ENCODE measurements at places on chromosomes 3 and 15.

- no peak for DNase-seq
Measured at GRCh38 chr15:31302029-31302657, 24.5 kb upstream of the KLF13 start.

- no peak for DNase-seq
Measured at GRCh38 chr3:70011582-70011981, 12.0 kb downstream of the SAMMSON start.

DNA sequence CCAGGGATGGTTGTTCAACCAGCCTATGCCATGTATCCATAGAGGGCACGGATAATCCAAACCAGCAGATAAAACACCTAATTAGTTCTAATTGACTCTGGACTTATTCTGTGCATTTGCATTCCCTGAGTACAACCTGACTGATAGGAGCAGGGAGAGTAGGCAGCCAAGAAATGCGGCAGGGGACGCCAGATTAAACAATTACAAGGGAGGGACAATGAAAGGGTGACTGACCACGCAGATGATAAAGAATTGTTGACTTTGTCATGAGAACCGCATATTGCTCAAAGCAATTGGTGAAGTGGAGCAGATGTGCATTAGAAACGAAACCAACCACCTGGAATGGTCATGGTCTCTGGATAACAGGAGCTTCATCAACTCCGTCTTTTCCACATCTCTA lies 369.1 kb upstream of the FRG2C start:
- no peak for DNase-seq

GRCh38 chr3:61381745-61382392 lies 130.6 kb upstream of the FHIT start:
- no peak for DNase-seq

- no peak for DNase-seq
Measured at GRCh38 chr15:58583171-58583908, 151.5 kb downstream of the LIPC start.

GRCh38 chr15:28026764-28027713 lies 72.1 kb downstream of the OCA2 start:
- DNase-seq = no peak

DNA sequence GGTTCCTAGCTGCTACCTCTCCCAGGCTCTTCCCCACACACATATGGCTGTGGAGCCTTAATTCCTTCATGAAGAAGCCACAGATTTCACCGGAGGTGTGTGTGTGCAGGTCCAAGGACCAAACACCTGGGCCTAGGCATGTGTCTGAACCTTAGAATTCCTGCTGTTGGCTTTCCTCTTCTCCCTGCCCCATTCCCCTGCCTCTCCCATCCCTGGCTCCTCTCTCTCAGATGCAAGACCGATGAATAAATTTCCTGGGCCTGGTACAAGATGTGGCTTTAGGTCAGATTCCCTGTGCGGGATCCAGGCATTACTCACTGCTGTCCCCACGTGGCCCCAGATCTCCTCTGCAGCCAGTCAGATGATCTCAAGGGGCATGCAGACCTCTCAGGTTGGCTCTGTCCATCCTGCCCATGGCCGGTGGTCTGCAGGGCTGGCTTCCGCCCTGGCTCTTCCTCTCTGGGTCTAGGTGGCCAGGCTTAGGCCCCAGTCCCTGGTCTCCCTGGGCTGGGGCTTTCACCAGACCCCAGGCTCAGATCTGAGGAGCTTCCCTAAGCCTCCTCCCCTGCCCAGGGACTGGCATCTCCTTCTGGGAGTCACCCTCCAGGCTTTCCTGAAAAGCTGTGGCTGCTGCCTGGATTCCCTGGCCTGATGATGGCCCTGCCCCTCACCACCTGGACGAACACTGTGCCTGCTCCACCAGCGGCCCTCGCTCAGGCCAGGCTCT lies 20.5 kb downstream of the CCR9 start:
- DNase-seq = no peak

DNA sequence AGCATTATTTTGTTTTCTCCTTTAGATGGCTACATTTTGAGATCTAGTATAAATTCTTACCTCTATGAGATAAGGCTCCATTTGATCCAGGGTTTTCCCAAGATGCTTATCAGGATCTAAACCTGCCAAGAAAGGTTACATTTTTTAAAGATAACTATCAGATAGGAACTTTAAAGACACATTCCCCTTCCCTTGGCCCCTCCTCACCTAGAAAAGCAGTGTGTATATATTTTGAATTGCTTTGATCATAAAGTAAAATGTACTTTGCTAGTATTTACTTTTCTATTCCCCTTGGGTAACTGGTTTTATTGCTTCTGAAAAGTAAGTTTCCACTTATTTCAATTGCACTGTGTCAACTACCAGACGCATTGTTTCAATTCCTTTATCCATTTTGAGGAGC lies 135.2 kb downstream of the DPH6 start:
- DNase-seq = no peak

DNA sequence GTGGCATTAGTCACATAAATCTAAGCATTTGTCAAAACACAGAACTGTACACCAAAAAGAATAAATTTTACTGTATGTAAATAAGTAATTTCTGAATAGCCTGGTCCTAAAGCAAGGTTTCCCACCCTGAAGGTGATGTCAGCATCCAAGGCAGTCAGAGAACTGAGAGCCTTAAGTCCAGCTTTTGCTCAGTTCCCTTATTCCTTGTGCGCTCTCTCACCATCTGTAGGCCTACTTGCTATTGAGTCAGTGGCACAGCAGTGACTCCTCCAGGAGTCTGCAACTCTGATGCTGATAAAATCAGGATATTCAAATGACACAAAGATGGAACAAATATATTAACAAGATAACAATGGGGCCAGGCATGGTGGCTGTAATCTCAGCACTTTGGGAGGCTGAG lies 22.3 kb downstream of the VPS39 start:
- no peak for DNase-seq

- no peak for DNase-seq
Measured at GRCh38 chr15:21262851-21263425, 177.4 kb downstream of the POTEB3 start.

GRCh38 chr3:44885618-44886017 lies 11.2 kb downstream of the TGM4 start:
- no peak for DNase-seq

DNA sequence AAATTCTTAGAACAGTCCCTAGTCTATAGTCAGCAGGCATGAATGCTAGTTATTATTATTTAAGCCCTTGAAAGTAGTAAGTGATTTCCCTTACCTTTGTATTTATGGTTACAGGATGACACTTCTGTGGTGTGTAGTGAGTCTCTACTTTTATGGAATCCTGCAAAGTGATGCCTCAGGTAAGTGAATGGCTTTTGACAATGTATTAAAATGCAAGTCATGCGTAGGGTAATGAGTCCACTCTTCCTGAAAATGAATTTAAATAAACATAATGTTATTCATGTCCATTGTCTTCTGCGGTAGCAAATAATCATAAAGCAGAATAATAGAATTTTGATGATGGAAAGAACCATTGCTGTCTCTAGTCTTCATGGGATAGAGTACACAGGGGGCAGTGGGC lies 50.3 kb downstream of the IL1RAP start:
- DNase-seq = no peak

DNA sequence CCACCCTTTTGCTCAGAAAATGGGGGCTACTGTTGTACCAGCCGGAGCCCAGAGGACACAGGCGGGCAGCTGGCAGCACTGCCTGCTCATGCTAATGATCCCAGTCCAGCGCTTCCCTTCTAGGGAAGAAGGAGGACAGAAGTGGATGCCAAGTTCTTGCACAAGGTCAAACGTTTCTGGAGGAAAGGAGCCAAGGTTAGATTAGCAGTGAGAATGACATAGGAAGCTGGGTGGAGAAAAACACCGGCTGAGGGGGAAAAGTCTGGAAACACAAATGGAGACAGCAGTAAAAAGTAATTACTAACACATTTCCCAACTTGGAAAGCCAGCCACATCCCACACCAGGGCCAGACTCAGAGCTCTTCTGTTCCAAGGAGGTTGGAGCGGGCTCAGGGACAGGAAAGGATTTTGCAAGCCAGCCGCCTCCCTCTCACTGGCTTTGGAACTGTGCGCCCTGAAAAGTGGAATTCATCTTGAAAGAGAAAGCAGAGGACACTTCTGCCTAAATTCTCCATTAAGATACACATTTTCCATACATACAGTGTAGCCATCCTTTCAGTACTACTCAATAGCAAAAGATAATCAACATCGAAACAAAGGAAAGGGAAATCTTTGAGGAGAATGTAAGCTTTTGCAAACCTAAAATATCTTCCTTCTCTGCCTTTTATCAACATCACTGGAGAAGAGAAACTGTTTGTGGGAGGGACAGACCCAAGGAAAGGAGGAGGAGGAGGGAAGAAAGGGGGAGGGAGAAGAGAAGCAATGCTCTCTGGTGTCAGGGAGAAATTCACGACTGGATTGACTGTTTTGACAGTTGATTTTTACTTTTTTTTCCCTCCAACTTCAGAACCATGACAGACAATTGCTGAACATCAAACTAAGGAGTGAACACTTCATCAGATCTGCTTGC lies 133.6 kb downstream of the CD47 start:
- peak; percentile 94 for DNase-seq

DNA sequence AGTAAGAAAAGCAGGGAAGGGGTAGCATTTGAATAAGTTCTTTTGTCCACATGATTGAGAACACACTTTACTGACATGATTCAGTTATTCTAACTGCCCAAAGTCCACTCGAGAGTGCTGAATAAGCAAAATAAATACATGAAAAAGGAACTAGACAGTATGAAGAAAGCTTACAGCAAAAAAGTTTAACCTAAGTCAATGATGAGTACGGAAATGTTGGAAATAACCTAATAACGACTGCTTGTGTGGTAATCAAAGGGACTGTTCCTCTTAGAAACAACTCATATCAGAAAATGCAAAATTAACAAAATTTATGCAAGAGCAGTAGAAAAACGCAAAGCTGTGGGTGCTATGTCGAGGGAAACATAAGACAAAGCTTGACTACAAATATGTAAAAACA lies 36.6 kb downstream of the DMXL2 start:
- no peak for DNase-seq

GRCh38 chr3:195809291-195809785 lies 2.4 kb downstream of the MUC4 start:
- peak; percentile 20 for DNase-seq

DNA sequence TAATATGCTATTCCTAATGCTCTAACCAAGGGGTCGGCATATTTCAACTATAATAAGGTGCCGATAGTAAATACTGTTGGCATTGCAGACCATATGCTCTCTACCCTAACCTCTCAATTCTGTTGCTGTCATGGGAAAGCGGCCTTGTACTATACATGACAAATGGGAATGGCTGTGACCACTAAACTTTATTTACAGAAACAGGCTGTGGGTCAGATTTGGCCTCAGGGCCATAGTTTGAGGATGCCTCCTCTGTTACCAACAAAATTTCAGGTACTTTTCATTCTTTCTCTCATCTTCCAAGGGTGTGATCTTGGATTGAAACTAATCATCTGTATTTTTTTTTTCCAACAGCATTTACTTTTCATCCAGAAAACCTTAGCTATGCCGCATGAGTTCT lies 242.0 kb downstream of the MAGI1 start:
- DNase-seq = no peak

DNA sequence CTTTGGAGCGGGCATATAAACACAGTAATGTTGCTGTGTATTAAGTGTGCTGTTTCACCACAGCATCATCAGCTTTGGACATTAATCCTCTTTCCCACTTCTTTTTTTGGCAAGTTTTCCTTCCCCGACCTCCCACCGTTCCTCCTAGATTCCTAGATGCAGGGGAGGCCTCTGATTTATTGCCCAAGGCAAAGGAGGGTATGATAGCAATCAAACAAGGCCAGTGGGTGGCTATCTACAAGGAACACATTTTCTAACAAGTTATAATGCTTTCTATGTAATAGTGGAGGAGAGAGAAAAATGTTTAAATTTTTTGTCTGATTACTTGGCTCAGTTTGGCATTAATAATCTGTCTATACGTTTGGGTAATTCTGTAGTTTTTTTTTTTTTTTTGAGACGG lies 38.1 kb downstream of the ATG7 start:
- no peak for DNase-seq

DNA sequence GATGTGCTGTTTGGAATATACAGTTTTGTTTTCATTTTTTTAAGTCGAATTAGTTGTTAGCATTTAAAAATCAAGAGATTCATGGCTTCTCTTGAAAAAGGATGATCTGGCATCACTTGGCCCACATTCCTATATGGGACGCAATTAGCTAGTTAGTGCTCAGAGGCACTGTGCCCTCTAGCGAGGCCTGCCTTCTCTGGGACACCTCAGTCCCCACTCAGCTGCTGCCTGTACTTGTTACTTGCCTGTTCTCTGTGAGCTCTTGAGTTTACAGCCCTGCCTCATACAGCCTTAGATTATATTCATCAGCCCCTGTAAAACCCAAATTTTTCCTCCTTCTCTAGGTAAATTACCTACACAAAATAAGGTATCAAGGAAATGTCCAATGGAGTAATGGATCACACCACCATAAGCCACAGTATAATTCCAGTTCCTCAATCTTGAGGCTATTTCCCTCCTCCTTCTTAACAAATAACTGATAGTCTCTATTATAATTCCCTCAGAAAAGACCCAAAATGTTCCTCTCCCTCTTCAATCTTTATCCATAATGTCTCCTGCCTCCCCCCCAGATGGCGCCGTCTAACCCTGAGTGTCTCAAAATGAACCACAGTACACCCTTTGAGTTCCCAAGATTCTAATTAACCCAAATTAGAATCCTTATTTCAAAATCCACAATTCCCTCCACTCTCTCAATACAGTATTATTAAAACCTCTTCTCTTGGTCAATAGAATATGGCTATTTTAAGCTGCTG lies 2.7 kb downstream of the ZMAT3 start:
- no peak for DNase-seq

DNA sequence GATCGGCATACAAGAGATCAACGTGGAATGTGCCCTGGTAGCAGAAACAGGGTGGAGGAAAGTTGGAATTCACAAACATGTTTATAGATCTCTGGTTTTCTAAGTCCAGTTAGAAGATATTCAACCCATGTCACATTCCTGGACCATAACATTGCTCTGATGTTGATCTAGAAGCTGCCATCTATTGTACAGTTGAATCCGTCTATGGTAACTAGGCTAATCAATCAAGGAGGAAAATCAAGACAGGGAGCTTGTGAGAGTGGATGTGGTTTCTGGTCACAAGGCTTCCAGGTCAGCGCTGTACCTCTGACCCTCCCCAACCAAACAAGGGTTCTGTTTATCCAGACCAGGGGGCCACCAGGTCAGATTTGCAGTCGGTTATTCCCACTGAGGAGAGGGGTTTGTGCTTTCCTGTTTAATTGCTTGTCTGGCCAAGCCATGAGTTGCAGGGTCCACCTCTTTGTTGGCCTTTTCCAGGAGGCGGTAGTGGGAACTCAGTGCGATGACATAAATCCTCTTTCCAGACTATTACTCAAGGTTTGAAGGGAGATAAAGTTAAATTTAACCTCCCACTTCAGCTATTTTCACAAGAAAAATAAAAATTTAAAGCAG lies 130.3 kb downstream of the SLCO3A1 start:
- DNase-seq = no peak

- DNase-seq = no peak
Measured at GRCh38 chr3:171379281-171379680, 80.9 kb downstream of the TNIK start.

GRCh38 chr3:69326855-69327300 lies 59.0 kb downstream of the FRMD4B start:
- DNase-seq = peak; percentile 62

DNA sequence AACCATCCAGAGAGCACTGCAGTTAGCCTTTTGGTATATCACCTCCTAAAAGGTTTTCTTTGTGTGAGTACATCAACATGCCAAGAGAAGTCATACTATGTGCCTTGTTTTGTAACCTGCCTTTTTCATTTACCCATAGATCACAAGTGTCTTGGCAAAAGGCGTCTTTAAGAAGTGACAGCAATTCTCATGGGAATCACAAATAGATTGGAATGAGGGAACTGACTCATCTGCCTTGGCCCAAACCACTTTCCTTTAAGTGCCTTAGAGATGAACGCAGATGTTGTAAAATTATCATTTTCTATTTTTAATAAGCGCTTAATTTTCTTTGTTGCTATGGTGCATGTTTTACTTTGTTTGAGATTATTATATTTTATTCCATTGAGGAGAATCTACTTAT lies 20.7 kb upstream of the POMGNT2 start:
- DNase-seq = no peak

Measured in femur (tissue), 1 donor.